ENCODE measurements at places on chromosomes 7 and 10. TPM values are rescaled to one million over a fixed set of nuclear protein-coding genes. Genes with fewer than 3 reads are reported as not detected.

DNA sequence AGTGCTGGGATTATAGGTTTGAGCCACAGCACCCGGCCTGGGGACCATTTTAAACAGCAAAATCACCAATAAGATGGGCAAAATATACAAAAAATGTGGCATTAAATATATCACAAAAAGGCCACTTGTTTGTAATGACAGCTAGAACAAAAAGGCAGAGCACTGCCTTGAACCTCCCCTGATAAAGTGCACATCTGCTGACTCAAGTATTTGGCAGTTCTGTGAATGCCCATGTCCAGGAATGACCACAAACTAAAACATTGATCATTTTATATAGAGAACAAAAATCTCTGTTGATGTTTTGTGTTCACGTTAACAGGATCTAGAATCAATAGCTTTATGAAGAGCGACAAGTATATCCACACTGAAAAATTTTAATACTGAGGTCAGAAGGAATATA is 21.5 kb downstream of the HERC4 start:
- H3K27ac ChIP-seq, result no peak overlapping the region

DNA sequence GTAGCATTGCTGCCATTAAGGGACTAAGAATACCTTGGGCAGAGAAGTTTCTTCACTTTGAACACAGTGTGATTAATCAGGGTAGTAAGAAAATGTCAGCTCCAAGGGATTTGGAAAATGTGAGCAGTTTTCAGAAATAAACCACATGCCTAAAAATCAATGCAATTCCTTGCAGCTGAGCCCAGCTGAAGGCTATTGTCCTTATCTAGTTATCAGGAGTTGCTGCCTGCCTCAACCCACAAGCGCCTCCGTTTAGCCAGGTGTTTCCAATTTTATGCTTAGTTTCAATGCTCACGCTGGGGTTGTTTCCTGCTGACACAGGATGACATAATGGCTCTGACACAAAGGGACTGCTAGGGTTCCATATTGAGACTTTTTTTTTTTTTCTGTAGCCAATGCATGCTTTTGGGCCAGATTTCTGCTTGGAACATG is 132.3 kb upstream of the ANK3 start:
- DNase-seq, result no peak
- no peaks in the 10 kb centered on the region for H3K4me1 ChIP-seq
- H3K4me3 ChIP-seq, result no peak overlapping the region
- H3K27me3 ChIP-seq, result no peaks in the 10 kb centered on the region
- H3K36me3 ChIP-seq, result no peaks in the 10 kb centered on the region

The LBX1 gene
- 0.15 TPM for total RNA-seq

The TIMM23 gene
- 103 TPM for total RNA-seq

The ADAM22 gene
- 4.2 TPM for total RNA-seq
